Ascending aorta (tissue), 2 donors: ENCODE measurements at places on chromosomes 5 and 9.

DNA sequence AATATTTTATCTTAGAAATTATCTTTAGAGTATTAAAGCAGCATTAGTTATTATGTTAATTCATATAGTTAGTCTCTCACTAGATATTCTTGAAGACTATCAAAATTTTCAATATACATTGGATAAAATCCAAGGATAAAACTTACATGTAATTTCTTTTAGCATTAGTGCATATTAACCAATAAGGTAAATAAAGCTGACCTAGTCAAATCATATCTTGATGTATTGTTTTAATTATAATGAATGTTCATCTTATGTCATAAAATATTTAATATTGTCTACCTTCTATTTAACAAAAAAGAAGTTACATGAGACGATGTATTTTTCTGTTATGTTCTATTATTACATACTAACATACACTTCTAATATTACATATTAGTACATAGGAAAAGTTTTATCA, 301.7 kb upstream of the DAB2 start:
- DNase-seq, result no peak

DNA sequence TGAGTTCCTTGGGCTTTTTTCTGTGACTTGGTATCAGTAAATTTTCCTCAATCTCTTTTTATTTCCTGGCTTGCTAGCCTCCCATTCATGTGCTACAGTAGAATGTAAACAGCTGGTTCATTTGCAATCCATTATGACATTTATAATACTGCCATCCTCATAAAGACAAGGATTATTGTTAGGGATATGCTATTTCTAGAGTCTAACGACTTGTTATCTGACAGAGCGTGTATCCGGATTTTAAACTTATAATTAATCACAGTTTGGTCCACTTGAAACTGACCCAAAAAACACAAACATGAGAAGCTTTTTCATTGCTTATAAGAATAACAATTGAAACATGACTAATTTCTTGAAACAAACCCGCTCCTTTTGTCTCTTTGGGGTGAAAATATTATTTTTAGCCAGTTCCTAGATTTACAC, 585.8 kb downstream of the TLE4 start:
- no peak for DNase-seq

GRCh38 chr5:150541895-150542294, 34.0 kb downstream of the NDST1 start:
- no peak for DNase-seq

DNA sequence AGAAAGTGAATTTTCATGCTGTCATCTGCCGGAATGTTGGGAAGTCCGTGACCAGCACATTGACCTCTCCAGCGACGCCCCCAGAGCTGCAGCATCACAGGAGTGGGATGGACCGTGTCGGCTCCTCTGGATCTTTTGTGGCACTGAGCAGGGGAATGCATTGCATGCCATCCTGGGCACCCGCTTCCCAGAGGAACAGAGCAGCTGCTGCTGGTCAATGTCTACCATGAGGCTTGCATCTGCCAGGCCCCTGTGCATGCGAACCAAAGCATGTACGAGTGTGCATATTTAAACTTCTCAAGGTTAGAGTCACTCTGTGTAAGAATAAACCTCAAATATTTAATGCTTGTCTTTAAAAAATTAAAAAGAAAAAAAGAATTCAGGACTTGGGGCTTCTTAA, 414.8 kb downstream of the GADD45G start:
- DNase-seq, result no peak

- DNase-seq, result no peak
Measured at GRCh38 chr9:105246656-105247173, 2.3 kb downstream of the SLC44A1 start.
